ENCODE measurements at places on chromosomes 12 and 14.

- DNase-seq, result no peak
Observed at GRCh38 chr12:1250641-1251040, 259.6 kb downstream of the ERC1 start.

GRCh38 chr12:113230315-113231234 lies 9.3 kb downstream of the TPCN1 start:
- no peak for DNase-seq

GRCh38 chr12:117367006-117367638 lies 5.7 kb upstream of the NOS1 start:
- DNase-seq, result peak; percentile 70

DNA sequence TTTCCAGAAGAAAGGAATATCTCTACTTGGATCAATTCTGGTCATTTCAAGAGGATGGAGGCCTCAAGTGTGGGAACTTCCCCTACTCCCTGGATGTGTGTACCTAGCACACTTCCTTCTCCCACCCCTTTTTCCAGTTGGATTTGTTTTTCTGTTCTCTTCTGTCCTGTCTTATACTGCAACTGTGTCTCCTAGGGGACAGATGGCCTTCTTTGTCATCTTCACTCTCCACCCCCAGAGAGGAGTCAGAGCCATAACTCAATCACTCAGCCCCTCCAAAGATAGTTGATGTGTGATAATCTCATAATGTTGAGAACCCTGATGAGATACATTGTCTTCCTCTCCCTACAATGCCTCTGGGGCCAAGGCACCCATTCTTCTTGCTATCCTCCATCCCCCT lies 2.1 kb upstream of the DTX3 start:
- DNase-seq, result no peak

GRCh38 chr14:99382781-99383471 lies 97.7 kb downstream of the SETD3 start:
- no peak for DNase-seq

- peak; percentile 94 for DNase-seq
Observed at GRCh38 chr12:106645074-106645421, 62.2 kb downstream of the RFX4 start.

DNA sequence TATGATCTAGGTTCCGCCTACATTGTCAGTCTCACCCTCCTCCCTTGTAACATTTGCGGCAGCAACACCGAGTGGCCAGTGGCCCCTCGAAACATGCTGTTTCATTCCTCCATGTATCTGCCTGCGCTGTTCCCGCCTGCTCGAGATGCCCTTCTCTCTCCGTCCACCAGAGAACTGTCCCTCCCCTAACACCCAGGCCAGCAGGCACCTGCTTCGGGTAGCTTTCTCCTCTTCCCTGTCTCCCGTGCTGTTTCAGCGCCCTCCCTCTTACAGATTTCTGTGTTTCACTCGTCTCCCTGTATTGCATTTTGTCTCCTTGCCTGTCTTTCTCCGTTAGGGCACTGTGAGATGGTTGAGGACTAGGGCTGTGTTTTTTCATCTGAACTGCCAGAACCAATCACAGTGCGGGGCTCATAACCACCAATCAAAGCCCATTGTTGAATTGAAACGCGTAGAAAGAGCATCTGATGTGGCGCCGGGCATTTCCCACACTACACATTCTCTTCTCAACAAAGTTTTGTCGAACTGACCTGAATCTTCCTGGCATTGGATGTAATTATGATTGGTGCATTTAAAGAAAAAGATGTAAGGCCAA lies 40.9 kb upstream of the ELK3 start:
- no peak for DNase-seq

DNA sequence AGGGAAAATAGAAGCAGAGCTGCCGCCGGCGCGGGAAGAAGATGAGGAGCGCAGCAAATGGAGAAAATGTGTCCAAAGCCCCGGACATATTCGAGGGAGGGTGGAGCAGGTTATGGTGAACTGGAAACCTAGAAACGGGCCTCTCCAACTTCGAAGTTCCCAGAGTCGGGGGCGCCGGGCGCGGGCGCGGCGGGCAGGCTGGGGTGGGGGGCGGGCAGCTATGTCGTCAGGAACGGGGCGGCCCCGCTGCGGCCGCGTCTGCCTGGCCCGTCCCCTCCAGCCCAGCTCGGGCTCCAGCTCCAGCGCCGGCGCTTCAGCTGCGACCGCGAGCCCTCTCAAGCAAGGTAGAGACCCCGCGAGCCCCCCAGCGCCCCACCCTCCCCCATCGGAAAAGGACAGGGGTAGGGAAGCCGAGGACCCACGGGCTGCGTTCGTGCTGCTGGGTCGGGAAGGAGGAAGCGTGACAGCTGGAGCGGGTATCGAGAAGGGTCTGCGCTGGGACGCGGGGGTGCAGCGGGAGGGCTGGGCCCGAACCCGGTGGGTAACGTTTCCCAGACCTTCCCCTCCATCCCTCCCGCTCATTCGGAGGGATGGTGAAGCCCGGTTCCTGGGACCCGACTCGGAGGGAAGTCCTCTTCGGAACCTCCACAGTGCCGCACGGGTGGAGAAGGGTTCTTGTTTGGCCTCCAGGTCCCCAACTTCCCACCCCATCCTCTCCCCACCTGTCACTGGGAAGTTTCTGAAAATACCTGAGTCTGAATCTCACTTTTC lies 1.0 kb downstream of the DGKA start:
- DNase-seq, result no peak

DNA sequence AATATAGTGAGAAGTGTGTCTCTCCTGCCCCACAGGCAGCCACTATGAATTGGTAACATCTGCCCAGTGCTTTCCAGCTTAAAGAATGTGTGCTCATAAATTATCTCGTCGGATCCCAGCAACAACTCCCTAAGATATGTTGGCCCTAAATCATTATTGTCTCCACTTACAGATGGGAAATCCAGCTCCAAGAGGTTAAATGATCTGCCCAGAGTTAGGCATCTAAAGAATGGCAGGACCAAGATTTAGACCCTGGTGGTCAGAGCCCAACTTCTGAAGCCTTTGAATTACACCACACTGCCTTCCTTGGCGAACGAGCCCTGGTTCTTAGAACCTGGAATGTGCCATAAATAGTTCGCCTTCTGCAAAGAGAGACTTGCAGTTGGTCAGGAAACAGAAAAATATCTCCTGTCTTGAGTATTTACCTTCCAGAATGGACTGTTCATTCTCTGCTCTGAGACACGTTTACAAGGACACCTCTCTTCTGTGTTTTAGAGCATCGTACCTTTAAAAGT lies 20.1 kb upstream of the PLEK2 start:
- no peak for DNase-seq

- DNase-seq, result no peak
Observed at GRCh38 chr14:71956920-71957563, 24.8 kb downstream of the RGS6 start.

GRCh38 chr12:47801170-47801903 lies 18.4 kb downstream of the HDAC7 start:
- DNase-seq, result no peak

DNA sequence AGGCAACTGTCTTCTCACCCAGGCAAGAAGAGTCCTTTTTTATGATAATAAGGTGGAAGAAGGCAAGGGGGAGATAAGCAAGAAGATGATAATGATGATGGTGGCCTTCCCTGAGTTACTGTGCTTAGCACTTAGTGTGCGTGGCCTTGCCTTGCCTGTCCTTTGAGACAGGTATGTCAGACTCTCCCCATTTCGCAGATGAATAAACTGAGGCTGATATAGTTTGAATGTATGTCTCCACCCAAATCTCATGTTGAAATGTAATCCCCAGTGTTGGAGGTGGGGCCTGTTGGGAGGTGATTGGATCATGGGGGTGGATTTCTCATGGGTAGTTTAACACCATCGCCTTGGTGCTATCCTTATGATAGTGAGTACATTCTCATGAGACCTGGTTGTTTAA lies 8.6 kb upstream of the OAS3 start:
- DNase-seq, result no peak

GRCh38 chr14:54446161-54446693 lies 5.1 kb upstream of the CNIH1 start:
- no peak for DNase-seq

- no peak for DNase-seq
Observed at GRCh38 chr12:121352682-121353018, 439 bp upstream of the ANAPC5 start.

DNA sequence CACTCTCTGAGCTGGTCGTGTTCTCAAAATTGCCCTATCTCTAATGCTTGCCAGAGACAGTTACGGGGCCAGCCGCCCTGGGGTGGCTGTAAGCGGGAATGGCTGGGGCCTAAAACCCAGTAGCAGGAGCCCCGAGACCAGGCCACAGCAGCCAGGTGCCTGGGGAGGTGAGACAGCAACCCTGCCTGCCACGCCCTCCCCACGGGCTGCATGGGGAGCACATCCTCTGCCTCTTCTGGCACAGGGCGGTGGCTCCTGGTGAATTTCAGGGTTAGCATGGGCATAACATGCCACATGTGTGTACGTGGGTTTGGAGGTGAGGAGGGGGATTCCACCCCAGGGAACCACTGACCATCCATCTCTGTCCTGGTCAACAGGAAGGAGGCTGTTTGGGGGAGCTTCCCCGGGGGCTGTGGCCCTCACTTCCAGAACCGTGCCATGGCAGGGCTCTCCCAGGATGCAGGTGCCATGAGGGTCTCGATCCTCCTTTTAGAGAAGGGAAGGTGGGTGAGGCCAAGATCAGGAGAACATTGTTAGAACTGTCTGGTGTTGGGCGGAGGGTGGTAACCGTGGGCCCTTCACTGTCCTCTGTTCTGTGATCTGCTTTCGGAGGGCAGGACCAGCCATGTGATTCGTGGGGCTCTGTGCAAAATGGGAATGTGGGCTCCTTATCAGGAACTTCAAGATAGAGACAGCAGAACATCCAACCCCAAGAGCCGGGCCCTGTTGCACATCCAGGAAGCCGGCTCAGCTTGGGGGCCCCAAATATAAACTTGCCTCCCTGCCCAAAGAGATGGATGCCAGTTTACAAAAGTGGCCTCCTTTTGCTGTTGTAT lies 312.2 kb upstream of the DIO3 start:
- DNase-seq, result no peak

- no peak for DNase-seq
Observed at GRCh38 chr12:96271469-96272199, 77.5 kb downstream of the ELK3 start.

DNA sequence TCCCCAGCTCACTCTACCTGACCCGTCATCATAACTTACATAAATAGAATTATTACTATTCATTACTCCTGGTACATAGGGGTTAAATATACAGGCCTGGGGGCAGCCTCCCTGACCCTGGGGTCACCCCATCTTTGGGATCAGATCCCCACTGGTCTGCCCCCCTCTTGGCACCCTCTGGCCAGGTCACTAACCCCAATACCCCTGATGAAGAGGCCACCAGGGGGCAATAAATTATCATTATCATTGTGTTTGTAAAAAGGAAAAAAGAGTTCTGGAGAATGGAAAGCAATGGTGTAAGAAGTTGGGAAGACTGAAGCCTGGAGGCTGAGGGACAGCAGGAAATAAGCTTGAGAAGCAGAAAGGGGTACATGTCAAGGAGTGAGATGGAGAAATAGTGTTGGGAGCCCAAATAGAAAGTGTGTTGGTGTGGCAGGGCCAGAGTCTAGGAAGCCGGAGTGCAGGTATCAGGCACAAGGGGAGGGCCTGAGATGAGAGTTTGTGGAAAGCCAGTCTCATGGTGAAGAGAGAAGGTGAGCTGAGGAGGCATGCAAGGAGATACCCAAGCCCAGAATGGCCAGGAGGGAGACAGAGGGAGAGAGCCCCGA lies 6.1 kb upstream of the AAAS start:
- DNase-seq, result peak; percentile 45

DNA sequence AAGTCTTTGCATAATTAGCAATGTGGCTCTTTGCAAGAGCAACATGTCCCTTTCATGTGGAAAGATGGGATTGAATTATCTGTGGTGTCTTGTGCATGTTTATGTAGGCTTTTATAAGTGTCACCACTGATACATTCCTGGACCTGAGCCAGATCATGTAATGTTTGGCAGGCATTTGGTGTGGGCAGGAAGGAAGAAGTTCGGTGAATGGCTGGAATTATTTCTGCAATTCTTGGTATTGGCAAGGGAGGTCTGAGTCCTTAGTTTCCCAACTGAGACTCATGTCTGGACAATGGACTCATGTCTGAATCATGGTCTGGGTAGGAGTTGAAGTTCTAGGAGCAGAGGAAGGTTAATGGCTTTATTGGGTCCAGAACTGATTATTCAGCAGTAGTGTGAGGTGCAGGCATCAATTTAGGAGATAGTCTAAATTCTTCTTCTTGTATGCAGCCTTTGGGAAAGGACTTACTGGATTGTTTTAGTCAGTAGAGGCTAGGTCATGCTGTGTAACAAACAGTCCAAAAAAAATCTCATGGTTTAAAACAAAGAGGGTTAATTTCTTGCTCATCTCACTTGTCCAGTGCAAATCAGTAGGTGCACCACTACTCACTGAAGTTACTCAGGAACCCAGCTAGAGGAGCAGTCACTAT lies 186.5 kb upstream of the LHX5 start:
- DNase-seq, result no peak

- DNase-seq, result peak; percentile 23
Observed at GRCh38 chr14:92040431-92041051, 682 bp upstream of the TRIP11 start.

DNA sequence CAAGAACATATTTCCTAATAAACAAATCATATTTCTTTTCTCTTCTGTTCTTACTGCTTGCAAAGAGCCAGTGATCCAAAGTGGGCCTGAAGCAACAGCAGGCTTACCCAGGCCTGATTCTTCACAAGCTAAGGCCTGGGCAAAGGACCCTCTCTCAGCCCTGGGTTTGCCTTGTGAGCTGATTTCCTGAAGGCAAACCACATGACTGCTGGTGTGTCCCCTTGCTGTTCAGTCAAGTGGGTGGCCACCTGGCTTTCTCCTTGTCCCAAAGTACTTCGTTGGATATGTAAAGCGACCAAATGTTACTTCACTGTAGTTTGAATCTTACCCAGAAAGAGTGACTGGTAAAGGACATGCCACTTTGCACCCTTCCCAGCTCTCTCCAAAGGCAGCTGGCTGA lies 392.9 kb downstream of the ZFP36L1 start:
- no peak for DNase-seq

GRCh38 chr12:12510141-12510540 lies 52.5 kb downstream of the DUSP16 start:
- DNase-seq, result no peak

GRCh38 chr14:72155379-72155993 lies 223.3 kb downstream of the RGS6 start:
- no peak for DNase-seq

GRCh38 chr12:11863988-11864387 lies 206.8 kb upstream of the BCL2L14 start:
- no peak for DNase-seq

DNA sequence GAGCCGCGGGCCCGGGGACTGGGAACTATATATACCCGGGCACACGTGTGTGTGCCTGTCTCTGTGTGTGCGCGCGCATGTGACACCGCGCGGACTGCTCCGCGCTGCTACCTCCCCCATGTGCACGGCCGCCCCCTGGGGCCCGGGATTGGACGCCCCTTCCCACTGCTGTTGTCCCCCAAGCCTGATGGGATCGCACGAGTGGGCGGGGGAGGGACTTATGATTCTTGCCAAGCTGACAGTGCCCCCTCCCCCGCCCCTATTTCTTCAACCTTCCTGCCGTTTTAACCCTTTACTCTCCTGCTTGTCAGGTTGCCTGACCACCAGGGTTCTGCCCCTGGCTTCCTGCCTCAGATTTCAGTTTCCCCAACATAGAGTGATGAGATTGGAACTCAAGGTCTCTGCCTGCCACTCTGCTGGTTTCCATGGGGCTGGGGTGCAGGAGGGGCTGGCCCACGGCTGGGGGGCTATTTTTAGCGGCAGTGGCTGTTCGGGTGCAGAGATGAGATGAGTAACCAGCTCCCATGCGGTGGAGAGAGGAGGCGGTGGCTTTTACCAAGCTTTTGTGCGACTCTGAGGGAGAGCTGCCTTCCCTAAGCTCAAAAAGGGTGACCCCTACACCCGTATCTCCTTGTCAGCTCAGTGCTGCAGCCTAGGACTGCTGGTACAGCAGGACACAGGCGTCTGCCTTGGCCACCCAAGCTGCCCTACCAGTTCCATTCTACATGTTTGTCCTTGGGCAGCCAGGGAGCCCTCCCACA lies at the start of gene DDN:
TSS of gene DDN (minus strand) at position 5 of the 761 bp plus-strand sequence. CDS start 88 bp downstream, outside the sequence.
- no peak for DNase-seq

Measured in globus pallidus (tissue), 1 donor.